Lower leg skin (tissue), 4 donors: ENCODE measurements at places on chromosomes 3 and 15. TPM values are rescaled to one million over a fixed set of nuclear protein-coding genes. Genes with fewer than 3 reads are reported as not detected.
A peak's percentile ranks its signal among the peaks of the same experiment; 100 is the strongest.

GRK7 gene
- not detected for total RNA-seq

UROC1 gene
- total RNA-seq = not detected

SEMA6D gene
- total RNA-seq = 6.4 TPM

GRCh38 chr3:47601281-47601680, 22.6 kb upstream of the CSPG5 start:
- no peak for DNase-seq

GOLGA8Q gene
- 1.3 TPM for total RNA-seq

GRCh38 chr3:36909666-36910065, 35.2 kb downstream of the TRANK1 start:
- DNase-seq = no peak

DNA sequence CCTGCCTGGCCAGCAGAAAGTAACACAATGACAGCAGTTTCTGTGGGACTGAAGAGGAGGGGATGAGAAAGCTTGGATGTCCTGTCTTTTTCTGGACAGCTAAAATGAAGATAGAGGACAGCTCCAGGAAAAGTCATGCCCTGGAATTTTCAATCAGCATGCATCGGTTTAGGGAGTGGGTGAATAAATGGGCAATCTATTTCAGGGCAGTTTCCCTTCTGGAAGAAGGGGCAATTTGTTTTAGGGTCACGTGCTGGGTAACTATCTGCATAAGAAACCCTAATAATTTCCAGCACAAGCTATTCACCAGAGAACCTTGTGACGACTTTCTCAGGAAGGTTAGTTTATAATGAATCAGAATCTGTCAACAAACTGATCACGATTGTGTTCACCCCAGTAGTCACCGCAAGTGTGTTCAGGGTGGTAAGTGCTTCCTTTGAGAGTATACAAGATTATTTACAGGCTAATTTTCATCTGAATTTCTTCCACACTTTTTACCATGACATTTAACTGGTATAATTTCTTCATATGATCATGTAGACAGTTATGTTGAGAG, 318.0 kb upstream of the GBE1 start:
- DNase-seq = no peak

PRR20G gene
- total RNA-seq = not detected

JMJD7 gene
- total RNA-seq = 61.6 TPM

DNA sequence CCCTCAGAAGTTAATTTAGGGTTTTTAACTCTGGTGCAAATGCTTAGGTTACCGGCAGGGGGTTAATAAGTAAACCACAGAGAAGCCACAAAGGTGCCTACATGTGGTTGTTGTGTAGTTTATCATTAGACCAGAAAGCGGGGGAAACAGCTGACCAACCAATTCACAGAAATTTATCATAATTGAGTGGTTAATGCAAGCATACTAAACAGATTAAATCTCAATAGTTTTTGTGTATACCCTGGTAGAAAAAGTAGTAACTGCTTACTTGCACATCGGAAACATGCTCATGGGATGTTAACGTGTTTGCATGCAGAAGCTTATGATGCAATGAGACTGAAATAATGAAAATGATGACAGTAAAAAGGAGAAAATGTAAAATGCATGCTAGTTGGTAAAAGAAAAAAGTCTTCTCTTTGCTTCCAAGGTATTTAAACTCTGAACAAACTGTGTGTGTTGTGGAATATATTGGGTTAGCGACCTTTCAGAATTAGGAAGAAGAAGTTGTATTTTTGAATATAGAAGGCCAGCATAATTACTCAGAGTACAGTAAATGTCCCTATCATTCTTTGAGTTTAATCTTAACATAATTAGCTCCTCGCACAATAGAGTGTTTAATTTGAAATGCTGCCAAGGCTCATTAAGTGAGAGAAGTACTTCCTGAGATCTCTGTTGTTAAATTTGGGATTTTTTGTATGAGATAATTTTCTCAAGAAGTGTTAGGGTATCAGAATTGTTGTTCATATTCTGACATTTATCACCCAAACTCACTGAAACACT, 316.2 kb downstream of the PTPRG start:
- no peak for DNase-seq

GRCh38 chr3:172126741-172127140, 87.4 kb downstream of the FNDC3B start:
- no peak for DNase-seq

- DNase-seq = no peak
Measured at GRCh38 chr3:8324747-8325146, 176.9 kb upstream of the LMCD1 start.

GPR176 gene
- total RNA-seq = 4.3 TPM

GRCh38 chr15:57922776-57923175, 142.7 kb downstream of the ALDH1A2 start:
- DNase-seq = no peak

GRCh38 chr15:41309226-41309905, 23.0 kb downstream of the OIP5 start:
- no peak for DNase-seq

ARL14 gene
- not detected for total RNA-seq

BTLA gene
- total RNA-seq = 0.34 TPM

DNA sequence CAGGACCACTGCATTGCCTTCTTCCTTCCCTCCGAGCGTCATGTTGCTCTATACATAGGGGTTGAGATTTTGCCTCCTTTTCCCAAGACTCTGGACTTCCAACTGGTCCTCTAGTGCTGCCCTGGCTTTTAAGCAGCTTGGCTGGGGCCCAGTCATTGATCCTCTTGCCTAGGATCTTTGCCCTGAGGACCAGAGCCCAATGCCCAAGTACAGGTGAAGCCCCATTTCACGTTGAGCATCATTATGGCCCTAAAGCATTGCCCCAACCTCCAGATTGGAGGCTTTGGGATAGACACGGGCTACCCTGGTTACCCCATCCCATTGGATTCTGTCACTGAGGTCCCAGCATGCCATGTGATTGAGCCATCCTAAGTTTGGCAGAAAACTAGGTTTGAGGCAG, 47.7 kb downstream of the CYP19A1 start:
- no peak for DNase-seq

TUBGCP4 gene
- total RNA-seq = 12.3 TPM

PRSS50 gene
- total RNA-seq = 0.52 TPM

- DNase-seq = no peak
Measured at GRCh38 chr15:78182821-78183220, 33.7 kb downstream of the IDH3A start.

DNA sequence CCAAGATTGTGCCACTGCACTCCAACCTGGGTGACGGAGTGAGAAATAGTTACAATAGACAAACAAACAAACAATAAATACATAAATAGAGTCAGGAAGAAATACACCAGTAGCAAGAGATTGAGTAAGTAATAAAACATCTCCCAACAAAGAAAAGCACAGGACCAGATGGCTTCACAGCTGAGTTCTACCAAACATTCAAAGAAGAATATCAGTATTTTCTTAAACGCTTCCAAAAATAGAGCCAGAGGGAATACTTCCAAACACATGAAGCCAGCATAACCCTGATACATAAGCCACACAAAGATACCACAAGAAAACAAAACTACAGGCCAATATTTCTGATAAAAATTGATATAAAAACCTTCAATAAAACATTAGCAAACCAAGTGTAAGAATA, 30.7 kb upstream of the IGSF10 start:
- no peak for DNase-seq

SLC25A36 gene
- 46.3 TPM for total RNA-seq

POPDC2 gene
- 1.1 TPM for total RNA-seq

DNA sequence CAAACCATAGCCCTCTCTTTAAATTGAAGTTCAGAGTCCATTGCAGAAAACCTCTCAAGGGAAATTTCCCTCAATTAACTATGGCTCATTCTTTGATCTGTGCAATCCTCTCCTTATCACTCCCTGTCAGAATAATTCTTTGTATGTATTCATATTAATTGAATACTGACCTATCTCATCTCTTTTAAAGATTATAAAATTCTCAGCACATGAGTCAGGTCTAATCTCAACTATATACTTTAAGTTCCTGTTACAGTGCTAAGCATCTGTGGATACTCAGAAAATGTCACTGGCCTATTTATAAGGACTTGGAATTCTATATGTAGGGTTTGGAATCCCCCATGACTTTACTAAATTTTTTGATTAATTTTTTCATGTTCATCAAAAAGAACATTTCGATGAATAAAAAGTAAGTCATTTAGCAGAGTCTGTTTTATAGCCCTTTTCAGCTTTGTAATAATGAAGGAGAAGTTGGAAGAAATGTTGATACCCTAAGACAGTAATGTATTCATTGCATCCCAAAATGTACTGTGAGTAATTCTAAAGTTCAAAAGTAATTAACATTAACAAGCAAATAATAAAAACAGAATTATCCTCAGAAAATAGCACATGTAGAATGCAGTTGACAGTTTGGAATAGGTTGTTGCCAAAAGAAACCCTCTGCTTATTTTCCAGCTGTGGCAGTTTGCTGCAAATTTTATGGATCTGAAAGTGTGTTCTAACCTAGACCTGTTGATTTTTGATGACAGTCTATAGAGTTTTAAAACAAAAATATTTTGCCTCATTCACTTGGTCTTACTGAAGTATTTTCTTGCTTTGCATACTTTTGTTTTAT, 503.4 kb upstream of the CBLB start:
- DNase-seq = no peak

- DNase-seq = no peak
Measured at GRCh38 chr3:65946438-65946837, 92.3 kb downstream of the MAGI1 start.

DNA sequence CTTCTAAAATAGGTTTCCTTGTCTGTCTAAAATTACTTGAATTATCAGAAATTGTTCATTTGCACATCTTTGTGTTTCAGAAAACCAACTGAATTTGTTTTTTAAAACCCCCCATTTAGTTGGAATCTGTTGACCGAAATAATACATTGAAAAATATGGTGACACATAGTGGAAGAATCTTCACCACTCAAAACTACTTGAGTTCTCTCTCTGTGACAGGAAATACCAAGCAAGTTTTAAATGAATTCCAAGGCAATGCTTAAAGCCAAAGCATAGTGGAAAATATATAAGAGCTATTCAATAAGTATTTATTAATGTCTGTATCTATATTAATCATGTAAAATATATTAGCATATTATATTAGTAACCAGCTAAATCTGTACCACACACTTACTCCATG, 224.9 kb upstream of the COL8A1 start:
- no peak for DNase-seq

DNA sequence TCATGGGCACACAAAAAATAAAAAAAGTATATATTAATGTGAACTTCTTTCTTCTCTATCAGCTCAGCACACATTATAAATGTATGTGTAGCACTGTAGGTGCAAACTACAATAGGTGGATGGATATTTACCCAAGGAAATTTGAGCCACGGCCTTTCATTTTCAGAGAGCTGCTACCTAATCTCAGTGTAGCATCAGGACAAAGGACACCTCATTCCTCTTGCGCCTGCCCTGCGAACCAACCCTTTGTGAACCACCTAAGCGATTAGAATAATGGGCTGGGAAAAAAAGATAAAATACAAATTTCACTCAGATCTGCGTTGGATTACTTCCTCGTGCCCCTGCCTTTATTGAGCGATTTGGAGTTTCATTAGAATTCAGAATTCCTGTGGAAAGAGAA, 263.2 kb downstream of the NR2F2 start:
- no peak for DNase-seq

PAQR9 gene
- not detected for total RNA-seq

ATP13A4 gene
- total RNA-seq = 29.9 TPM

DNA sequence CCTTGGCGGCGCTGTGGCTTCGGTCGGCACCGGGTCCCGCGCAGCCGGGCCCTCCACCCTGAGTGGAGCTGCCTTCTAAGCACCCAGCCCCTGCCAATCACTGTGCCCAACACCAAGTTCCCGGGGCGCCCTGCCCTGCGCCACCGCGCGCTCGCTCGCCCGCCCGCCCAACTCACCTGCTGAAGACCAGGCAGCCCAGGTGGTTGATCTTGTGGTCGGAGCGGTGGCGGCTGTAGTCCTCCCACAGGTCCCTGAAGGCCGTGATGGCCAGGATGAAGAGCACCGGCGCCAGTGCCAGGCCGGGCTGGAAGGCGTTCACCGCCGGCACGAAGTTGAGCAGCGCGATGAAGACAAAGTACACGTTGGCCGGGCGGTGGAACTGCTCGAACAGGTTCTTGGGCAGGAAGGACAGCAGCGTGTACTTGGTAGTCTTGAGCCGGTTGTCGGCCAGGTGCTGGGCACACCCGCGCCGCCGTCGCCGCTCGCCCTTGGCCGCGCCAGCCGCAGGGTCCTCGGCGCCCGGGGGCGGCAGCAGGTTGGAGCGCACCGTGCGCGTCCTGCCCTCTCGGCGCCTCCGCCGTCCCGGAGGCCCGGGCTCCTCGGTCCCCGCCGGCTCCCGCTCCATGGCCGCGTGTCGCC, 536 bp downstream of the ATP10A start:
- no peak for DNase-seq

SH3GL3 gene
- total RNA-seq = 0.84 TPM

- DNase-seq = no peak
Measured at GRCh38 chr3:127951276-127951675, 36.2 kb downstream of the KBTBD12 start.

DNA sequence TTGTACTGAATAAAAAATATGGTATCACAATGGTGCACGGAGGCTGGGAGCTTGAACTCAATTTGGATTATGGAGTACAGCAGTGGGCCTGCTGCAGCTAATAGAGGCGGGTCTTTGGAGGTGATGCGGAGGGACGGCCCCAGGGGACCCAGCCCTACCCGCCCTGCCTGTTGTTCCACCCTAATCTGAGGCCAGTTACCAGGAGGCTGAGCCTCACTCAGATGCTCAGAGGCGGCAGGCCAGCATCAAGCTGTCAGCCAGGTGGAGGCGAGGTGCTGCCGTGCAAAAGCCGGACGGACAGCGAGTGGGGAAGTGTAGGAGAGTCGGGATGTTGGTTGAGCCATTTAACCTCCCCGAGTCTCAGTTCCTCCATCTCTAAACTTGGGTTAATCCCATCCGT, 218.5 kb upstream of the RGMA start:
- DNase-seq = peak; percentile 57

DNA sequence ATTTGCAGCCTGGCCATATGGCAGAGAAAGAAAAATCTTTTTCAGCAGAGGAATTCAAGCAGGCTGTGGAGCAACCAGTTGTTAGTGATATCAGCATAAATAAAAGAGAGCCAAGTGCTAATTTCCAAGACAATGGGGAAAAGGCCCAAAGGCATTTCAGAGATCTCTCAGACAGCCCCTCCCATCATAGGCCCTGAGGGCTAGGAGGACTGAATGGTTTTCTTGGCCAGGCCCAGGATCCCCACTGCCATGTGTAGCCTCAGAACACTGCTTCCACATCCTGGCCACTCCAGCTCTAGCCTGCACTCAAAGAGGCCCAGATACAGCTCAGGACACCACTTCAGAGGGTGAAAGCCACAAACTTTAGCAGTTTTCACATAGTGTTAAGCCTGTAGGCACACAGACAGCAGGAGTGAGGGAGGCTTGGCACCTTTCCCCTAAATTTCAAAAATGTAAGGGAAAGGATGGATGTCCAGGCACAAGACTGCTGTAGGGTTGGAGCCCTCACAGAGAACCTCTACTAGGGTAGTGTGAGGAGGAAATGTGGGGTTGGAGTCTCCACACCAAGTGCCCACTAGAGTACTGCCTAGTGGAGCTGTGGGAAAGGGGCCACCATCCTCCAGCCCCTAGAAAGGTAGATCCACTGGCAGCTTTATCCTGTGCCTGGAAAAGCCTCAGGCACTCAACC, 191.4 kb downstream of the TBL1XR1 start:
- no peak for DNase-seq
